NCI-H187 treated with DMSO at 0.1 percent for 48 hours (cell line): ENCODE measurements at places on chromosomes 1 and 21.

- no peak for DNase-seq
Measured at GRCh38 chr1:87869567-87869966, 540.9 kb downstream of the LMO4 start.

GRCh38 chr1:77300566-77300965 is 18.7 kb downstream of the AK5 start:
- DNase-seq = no peak

- no peak for DNase-seq
Measured at GRCh38 chr1:154549202-154549770, 9.2 kb downstream of the UBE2Q1 start.

- no peak for DNase-seq
Measured at GRCh38 chr1:198606020-198606438, 32.8 kb upstream of the PTPRC start.

GRCh38 chr1:72366466-72366865 is 84.1 kb upstream of the NEGR1 start:
- DNase-seq = no peak

- no peak for DNase-seq
Measured at GRCh38 chr1:4018466-4019146, 118.5 kb upstream of the C1orf174 start.

DNA sequence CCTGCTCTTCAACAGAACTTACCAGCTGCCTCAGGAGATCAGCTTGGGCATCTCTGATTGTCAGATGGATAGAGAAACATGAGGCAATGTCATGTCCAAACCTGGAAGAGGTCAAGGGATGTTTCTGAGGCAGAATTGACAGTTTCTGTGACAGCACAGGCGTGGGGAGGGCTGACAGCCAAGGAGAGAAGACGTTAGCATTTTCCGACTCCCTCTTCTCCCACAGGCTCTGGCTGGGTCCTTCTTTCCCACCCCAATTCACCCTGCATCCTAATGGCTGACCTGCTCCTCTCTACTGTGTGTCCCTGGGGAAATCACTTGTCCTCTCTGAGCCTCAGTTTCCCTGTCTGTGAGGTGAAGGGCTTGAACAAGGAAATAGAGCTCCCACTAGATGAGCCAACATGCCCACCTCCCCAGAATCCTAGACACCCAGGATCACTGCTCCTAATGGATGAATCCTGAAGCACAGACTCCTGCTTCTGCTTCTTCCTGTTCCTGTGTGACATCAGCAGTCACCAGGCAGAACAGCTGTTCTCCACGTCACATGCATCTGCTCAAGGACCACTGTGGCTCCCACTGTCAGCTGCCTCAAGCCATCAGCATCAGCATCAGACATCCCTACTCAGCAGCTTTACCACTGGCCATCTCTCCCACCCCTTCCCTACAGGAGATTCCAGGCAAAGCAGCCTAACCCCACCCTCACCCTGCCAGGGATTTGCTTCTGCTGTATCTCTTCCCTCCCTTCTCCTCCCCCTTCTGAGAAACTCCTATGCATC is 408.0 kb downstream of the MATN1 start:
- no peak for DNase-seq

GRCh38 chr1:235549351-235550139 is 45.3 kb upstream of the B3GALNT2 start:
- no peak for DNase-seq

DNA sequence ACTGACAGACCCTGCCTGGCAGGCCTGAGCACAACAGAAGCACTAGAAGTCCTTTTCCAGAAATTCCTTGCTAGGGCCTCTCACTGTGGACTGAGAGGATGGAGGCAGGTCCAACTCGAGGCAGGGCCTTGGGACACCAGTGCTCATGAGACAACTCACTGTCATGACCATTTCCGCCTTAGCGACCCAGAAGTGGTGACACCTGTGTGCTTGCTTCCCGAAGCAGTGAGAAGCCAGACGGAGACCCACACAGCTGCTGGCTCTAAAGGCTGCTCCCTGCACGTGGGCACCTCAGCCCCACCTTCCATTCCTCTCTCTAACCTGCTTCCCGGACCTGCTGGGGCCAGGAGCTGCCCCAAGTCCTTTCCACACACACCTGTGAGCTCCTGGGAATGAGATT is 33.0 kb downstream of the KCNC4 start:
- DNase-seq = no peak

- no peak for DNase-seq
Measured at GRCh38 chr1:100076319-100076718, 56.4 kb downstream of the SASS6 start.

- DNase-seq = no peak
Measured at GRCh38 chr21:41189150-41189745, 21.3 kb downstream of the BACE2 start.

- no peak for DNase-seq
Measured at GRCh38 chr1:47468709-47469389, 31.0 kb downstream of the FOXD2 start.

GRCh38 chr1:198883184-198883583 is 244.3 kb downstream of the PTPRC start:
- no peak for DNase-seq
